ENCODE measurements at places on chromosomes 7 and 10. TPM values are rescaled to one million over a fixed set of nuclear protein-coding genes. Genes with fewer than 3 reads are reported as not detected.

The ACSM6 gene
- not detected for polyA plus RNA-seq

The SFTPA2 gene
- not detected for polyA plus RNA-seq

The MYO3A gene
- not detected for polyA plus RNA-seq

- no peaks in the 10 kb centered on the region for H3K27me3 ChIP-seq
- peaks cover 12% of the 10 kb centered on the region for H3K36me3 ChIP-seq
- H3K4me3 ChIP-seq: no peak overlapping the region
- H3K27ac ChIP-seq: peak overlapping the region; percentile 35
These were observed 10.7 kb downstream of the TSPAN14 start for GRCh38 chr10:80464557-80465450.

DNA sequence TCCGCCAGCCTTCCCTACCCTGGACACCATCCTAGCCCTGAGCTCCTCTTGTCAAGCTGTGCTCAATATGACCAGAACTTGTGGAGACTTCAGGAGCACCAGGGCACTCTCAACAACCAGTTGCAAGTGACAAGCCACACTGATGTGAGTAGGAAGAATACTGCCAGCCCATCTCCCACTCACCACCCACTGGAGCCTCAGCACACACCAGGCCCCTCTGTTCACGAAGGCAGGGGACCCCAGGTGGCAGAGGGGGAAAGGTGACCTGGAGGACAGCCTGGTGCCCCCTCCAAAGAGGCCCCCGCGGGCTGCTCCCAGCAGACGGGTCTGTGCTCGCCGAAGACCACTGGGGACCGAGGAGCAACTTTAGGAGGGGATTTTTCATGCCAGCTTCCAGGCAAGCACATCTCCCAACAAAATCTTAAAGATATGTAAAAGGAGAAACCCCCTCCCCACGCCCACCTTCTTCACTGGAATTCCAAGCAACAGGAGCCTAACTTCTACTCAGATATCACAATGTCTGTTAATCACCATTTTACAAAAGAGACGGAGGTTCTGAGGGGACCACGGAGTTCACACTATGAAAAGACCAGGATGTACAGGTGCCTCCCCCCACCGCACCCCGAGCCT lies 1.0 kb downstream of the MMD2 start:
- no peaks in the 10 kb centered on the region for H3K4me1 ChIP-seq
- peaks cover 8% of the 10 kb centered on the region for H3K27me3 ChIP-seq
- H3K36me3 ChIP-seq: no peaks in the 10 kb centered on the region
- no peak overlapping the region for H3K27ac ChIP-seq
- H3K4me3 ChIP-seq: no peak overlapping the region

- no peak overlapping the region for H3K4me3 ChIP-seq
- no peaks in the 10 kb centered on the region for H3K36me3 ChIP-seq
- no peak for DNase-seq
- H3K27me3 ChIP-seq: peaks cover 10% of the 10 kb centered on the region
These were observed 133.8 kb upstream of the ZNF92 start for GRCh38 chr7:65239707-65240352.

DNA sequence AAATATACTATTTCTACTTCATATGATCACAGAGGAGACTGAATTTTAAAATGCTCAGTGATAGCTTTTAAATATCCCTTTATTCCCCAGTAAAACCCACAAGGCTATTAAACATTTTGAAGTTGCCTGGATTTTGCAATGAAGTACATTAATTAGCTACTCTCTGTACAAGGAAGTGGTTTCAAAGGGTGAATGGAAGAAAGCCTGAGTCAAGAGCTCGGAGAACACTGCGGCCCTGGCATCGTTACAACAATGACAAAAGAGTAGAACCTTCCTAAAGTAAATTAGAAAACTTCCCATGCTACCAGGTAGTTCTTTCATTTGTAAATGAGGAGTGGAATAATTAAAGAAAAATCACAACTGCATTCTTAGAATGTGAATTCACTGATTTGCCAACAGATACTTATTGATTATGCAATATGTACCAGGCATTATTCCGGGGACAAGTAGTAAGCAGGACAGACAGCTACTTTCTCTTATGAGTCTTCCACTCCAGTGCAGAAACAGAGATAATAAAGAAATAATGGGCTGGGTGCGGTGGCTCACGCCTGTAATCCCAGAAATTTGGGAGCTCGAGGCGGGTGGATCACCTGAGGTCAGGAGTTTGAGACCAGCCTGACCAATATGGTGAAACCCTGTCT lies 63.0 kb downstream of the ZNF22 start:
- H3K27me3 ChIP-seq: no peaks in the 10 kb centered on the region
- no peaks in the 10 kb centered on the region for H3K36me3 ChIP-seq
- H3K27ac ChIP-seq: no peak overlapping the region
- H3K4me3 ChIP-seq: no peak overlapping the region
- H3K4me1 ChIP-seq: peaks cover 23% of the 10 kb centered on the region
- DNase-seq: peak; percentile 48

DNA sequence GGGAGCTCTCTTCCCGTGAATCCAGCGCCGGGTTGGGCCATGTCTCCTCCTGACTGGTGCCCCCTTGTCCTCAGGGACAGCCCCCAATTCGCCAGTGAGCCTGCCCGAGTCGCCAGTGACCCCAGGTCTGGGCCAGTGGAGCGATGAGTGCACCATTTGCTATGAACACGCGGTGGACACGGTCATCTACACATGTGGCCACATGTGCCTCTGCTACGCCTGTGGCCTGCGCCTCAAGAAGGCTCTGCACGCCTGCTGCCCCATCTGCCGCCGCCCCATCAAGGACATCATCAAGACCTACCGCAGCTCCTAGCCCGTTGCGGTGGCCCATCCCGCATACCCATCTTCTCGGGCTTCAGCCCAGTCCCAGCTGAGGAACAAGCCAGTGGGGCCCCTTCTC lies 96.6 kb downstream of the NEURL1 start:
- H3K27me3 ChIP-seq: no peaks in the 10 kb centered on the region
- no peak overlapping the region for H3K27ac ChIP-seq
- H3K36me3 ChIP-seq: no peaks in the 10 kb centered on the region
- no peak overlapping the region for H3K4me3 ChIP-seq

GRCh38 chr7:192701-193480 lies 520 bp downstream of the FAM20C start:
- DNase-seq: no peak
- H3K36me3 ChIP-seq: peaks cover 31% of the 10 kb centered on the region
